Stomach (tissue), 19 donors: ENCODE measurements at places on chromosomes 1 and 21. TPM values are rescaled to one million over a fixed set of nuclear protein-coding genes. Genes with fewer than 3 reads are reported as not detected.

DNA sequence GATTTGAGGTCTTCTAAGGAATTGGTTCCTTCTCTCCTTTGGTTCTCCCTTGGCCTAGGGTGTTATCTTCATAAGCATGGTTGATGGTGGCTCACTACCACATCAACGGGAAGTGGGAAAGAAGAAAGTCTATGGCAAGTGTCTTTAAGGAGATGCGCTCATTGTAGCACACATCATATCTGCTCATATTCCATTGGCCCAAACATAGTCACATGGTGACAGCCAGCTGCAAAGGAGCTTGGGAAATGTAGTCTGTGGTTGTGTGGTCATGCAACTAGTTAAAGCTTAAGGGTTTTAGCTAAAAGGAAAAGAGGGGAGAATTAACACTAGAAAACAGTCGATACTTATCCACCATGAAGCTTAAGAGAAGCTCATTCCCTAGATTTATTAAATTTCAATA lies 11.4 kb upstream of the MRPS6 start:
- no peak for DNase-seq

- DNase-seq, result no peak
Measured at GRCh38 chr1:22203335-22203734, 60.4 kb upstream of the WNT4 start.

DNA sequence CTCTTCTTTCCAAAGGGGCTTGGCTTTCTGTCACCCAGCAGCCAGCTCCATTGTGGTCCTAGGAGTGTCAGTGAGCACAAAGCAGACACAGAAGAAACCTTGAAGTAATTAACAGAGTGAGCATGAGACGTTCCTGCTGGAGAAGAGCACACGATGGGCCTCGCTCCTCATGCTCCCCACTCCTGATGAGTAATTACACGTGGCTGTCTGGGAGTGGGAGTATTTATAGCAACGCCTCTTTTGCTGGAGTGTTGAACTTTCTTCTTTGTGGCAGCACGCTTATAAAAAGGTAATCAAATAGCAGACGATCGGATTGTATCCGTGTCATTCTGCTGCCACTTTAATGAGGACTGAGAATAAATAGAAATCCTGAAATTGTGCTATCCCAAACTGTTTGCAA lies 185.8 kb downstream of the CAMTA1 start:
- DNase-seq, result peak; percentile 36

GRCh38 chr1:237507005-237507404 lies 383.7 kb downstream of the ZP4 start:
- no peak for DNase-seq

- no peak for DNase-seq
Measured at GRCh38 chr1:41103766-41104165, 82.2 kb upstream of the SLFNL1 start.

DNA sequence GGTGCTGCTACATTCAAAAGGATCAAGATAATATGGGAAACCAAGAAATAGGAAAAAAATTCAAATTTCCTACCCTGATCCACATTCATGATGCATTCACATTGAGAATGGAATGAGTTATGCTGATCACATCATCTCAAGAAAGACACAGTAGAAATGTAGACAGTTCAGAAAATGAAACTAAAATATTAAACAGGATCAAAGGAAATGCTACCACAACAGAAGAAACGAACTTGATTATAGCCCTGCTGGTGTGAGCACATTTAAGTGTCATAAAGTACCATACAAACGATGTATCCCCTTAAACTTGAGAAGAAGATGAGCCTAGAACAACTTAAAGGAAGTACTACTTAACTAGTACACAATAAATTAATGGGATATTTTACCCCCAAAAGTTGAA lies 21.3 kb downstream of the SYDE2 start:
- DNase-seq, result no peak

GRCh38 chr1:245246433-245246832 lies 91.6 kb downstream of the KIF26B start:
- DNase-seq, result no peak

- no peak for DNase-seq
Measured at GRCh38 chr1:48294656-48295055, 72.1 kb downstream of the SLC5A9 start.

GRCh38 chr1:184027826-184028695 lies 9.5 kb downstream of the COLGALT2 start:
- no peak for DNase-seq

DNA sequence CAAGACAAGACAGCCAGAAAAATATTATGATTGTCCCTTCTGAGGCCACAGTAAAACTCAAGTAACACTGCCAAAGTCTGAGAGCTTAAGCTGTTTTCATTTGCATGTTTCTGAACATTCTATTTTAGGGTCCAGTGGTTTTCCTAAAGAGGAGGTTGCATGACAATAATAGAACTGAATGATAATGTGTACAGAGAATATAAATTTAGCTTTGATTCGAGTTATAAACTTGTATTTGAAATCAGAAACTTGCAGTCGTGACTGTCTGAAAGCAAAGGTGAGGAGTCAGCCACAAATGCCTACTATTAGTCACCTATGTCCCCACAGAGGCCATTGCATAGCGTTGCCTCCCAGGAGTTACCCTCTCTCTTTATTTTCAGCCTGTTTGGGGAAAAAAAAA lies 363.1 kb upstream of the ADGRL2 start:
- no peak for DNase-seq

DNA sequence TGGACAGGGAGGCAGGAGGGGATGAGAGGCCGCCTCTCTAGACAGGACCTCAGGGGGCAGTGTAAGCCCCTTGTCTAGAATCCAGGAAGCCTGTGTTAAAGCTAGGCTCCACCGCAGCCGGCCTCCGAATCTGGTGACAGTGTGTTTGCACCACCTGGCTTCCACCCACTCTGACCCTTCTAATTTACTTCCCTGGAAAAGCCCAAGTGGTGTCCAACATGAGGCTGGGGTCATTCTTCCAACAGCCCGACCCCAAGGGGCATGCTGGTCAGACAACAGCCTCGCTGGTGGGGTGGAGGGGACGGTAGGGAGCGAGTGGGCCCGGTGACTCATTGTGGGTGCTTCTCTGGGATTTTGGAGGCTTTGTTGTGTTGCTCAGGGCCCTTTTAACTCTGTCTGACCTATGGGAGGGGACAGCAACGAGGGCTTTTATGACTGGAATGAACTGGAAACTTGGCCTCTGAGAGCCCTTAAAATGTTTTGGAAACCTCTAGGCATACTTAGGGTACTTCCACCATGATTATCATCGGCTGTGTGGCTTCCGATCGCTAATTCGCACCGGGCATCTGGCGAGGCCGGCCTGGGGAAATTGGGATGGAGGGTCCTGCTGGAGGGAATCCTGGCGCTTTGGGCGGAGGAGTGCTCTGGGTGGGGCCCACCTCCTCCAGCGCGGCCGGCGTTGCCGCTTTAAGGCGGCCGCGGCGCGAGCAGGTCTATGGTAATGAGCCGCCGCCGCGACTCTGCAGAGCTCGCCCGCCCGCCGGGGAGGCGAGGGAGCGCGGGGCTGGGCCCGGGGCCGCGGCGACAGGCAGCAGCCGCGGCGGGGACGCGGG lies at the start of gene CELSR2:
CELSR2 (plus strand) TSS at position 743 of the 833 bp plus-strand sequence. CDS start 541 bp downstream, outside the sequence.
- peak; percentile 91 for DNase-seq

DNA sequence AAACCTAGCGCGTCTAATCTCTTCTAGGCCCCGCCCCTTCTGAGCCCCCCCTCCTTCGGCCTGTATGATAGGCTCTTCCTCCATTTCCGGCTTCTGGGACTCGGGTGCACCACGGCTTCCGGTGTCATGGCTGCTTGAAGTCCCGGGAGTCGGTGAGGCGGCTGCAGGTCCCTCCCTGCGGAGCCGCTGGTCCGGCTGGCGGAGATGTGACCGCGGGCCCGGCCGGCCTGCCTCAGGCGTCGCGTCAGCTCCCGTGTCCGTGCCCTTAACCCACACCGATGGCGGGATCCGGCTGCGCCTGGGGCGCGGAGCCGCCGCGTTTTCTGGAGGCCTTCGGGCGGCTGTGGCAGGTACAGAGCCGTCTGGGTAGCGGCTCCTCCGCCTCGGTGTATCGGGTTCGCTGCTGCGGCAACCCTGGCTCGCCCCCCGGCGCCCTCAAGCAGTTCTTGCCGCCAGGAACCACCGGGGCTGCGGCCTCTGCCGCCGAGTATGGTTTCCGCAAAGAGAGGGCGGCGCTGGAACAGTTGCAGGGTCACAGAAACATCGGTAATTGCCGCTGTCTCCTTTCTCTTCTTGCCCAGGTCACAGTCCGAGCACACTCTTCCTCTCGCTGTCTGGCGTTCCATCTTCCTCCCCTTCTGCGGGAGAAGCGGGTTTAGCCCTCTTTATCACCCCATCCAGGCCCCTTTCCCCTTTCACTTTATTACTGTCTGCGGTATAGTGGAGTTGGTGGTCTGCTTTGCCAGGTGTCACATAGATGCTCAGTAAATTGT lies at the start of gene UHMK1:
UHMK1 (plus strand) TSS at position 96 of the 773 bp plus-strand sequence; CDS start at position 279, 183 bp downstream.
- peak; percentile 91 for DNase-seq

- peak; percentile 74 for DNase-seq
Measured at GRCh38 chr1:94727846-94728715, 92.1 kb upstream of the SLC44A3 start.

- no peak for DNase-seq
Measured at GRCh38 chr1:99737016-99737415, 29.4 kb downstream of the FRRS1 start.

GRCh38 chr1:222068937-222069336 lies 327.0 kb upstream of the DUSP10 start:
- no peak for DNase-seq

GRCh38 chr1:68111519-68112436 lies 61.4 kb upstream of the DIRAS3 start:
- peak; percentile 93 for DNase-seq

DNA sequence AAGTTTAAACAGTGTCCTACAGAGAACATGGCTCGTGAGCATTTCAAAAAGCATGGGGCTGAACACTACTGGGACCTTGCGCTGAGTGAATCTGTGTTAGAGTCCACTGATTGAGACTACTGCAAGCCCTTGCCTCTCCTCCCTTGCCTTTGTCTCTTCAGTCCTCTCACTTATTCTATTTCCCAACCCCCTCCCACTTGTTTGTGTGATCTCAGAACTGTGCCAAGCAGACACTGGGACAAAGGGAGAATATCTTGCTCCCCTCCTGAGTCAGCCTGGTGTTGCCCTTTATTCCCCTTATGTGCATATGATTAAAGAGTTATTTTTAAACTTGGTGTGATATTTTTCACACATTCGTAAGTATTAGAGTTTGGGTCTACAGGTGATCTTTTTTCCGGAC lies 11.1 kb upstream of the RPRD2 start:
- no peak for DNase-seq

GRCh38 chr21:34372321-34372720 lies 3.0 kb upstream of the SMIM11 start:
- no peak for DNase-seq

- DNase-seq, result no peak
Measured at GRCh38 chr1:3677484-3677883, 25.2 kb downstream of the TP73 start.

GRCh38 chr1:12244078-12244477 lies 14.2 kb downstream of the VPS13D start:
- peak; percentile 20 for DNase-seq

DNA sequence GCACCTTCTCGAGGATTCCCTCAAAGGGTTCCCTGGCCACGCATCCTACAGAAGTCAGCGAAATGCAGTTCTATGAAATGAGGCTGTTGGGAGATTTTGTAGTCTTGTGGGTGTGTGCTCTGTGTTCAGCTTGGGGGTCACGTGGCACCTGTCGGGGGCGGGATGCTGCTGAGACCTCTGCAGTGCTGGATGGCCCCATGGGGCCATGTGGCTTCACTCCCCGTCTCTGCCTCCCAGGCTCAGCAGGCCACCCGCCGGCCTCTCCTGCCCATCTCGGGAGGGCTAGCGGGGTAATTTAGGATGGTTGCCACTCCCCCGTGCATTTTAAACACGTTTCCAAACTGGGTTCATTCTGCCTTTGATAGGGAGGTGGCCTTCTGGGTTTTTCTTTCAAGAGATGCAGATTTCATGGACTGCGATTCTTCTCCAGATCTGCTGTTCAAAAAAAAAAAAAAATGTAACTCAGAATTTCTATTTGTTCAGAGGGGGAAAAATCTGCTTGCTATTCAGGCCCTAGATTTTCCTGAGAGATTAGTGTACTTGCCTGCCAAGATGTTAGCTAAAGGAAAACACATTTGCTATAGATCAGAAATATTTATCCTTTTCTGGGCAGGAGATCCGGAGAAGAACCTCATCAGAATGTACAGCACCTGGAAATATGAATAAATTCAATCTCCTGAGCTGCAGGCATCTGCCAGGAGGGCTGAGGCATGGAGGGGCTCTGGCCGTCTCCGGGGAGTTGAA lies 277.2 kb upstream of the VAMP3 start:
- DNase-seq, result no peak

- DNase-seq, result no peak
Measured at GRCh38 chr1:225874431-225874830, 7.7 kb downstream of the TMEM63A start.

GRCh38 chr1:201626629-201627275 lies 87.8 kb downstream of the NAV1 start:
- DNase-seq, result no peak

GRCh38 chr21:15014221-15014620 lies 50.6 kb downstream of the NRIP1 start:
- no peak for DNase-seq

DNA sequence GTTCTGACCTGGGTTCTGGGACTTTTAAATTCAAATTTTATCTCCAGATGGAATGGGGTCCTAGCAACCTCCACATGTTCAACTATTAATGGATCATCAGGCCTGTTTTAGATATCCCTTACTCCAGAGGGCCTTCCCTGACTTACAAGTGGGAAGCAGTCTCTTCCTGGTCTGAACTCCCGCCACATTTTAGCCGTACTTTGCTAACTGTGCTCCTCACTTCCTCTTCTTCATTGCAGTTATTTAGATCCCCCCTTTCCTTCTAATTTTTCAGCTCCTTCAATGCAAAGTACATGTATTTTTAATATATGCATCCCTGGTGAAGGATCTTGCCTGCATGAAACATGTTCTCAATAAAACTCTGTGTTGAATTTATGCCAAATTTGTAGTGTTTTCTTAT lies 3.7 kb downstream of the CD1A start:
- DNase-seq, result no peak

- DNase-seq, result peak; percentile 54
Measured at GRCh38 chr21:35294231-35294898, 245.3 kb upstream of the RUNX1 start.

DNA sequence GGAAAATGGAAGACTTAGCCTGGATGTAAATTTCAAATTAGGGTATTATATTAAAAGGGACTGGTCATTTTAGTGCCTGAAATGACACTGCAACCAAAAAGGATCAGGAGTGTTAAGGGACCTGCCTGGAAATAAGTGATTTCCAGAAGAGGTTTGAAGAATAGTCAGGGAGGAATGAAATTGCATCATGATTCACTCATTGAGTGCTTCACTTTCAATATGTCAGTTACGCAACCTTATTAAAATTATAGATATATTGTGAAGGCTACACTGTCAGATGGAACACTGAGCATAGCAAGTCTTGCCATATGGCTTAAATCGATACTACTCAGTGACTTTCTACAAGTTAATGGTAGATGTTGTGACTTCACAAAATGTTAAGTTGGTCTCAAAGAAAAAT lies 275.2 kb upstream of the DPYD start:
- DNase-seq, result no peak

The FMO1 gene
- not detected for total RNA-seq

The LCE5A gene
- not detected for total RNA-seq

The PAQR6 gene
- total RNA-seq, result not detected

The HMGCS2 gene
- total RNA-seq, result 203 TPM

The NUF2 gene
- total RNA-seq, result 3.9 TPM

The RPTN gene
- total RNA-seq, result not detected

The CFAP57 gene
- not detected for total RNA-seq

The RXRG gene
- total RNA-seq, result not detected

The AUNIP gene
- not detected for total RNA-seq
